Glutamatergic neuron (in vitro differentiated cells): ENCODE measurements at places on chromosomes 6 and 20. TPM values are rescaled to one million over a fixed set of nuclear protein-coding genes. Genes with fewer than 3 reads are reported as not detected.

CDH26 gene
- total RNA-seq, result 0.76 TPM

MARCKS gene
- total RNA-seq, result 442 TPM

BCAS4 gene
- 5.5 TPM for total RNA-seq

FKBP1C gene
- not detected for total RNA-seq

MYBL2 gene
- total RNA-seq, result 19.0 TPM

LKAAEAR1 gene
- total RNA-seq, result not detected

ZNF184 gene
- 10.8 TPM for total RNA-seq

RHAG gene
- not detected for total RNA-seq

HLA-DQB1 gene
- total RNA-seq, result not detected

SEMG2 gene
- total RNA-seq, result not detected

SSTR4 gene
- not detected for total RNA-seq

FUT9 gene
- 0.54 TPM for total RNA-seq
